Urinary bladder (tissue), 4 donors: ENCODE measurements at places on chromosomes 4 and X. TPM values are rescaled to one million over a fixed set of nuclear protein-coding genes. Genes with fewer than 3 reads are reported as not detected.
A peak's percentile ranks its signal among the peaks of the same experiment; 100 is the strongest.

- no peak for DNase-seq
Observed at GRCh38 chrX:68438575-68438974, 5.3 kb upstream of the OPHN1 start.

DNA sequence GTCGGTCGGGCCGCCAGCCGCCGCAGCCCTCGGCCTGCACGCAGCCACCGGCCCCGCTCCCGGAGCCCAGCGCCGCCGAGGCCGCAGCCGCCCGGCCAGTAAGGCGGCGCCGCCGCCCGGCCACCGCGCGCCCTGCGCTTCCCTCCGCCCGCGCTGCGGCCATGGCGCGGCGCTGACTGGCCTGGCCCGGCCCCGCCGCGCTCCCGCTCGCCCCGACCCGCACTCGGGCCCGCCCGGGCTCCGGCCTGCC is 213 bp downstream of the NFKB1 start:
- no peak for DNase-seq

DNA sequence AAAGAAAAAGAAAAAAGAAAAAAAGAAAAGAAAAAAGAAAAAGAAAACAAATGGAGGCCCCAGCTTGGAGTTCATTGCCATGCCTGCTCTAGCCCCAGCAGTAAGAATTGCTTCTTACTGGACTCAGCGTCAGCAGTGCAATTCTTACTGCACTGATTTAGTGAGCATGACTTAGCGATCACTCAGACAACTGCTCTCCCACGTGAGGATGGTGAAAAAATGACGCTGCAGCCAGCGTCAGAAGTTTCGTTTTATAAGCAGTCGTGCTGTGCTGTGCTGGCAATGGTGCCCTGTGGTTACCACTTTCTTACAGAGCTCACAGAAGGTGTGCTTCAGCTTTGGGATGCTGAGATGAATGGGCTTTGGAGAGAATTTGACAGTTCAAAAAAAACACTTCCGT is 68.3 kb upstream of the DDX3X start:
- no peak for DNase-seq

- no peak for DNase-seq
Observed at GRCh38 chr4:164529486-164529885, 224.4 kb upstream of the SMIM31 start.

ANXA3 gene
- 29.1 TPM for total RNA-seq

GRCh38 chrX:10193587-10193986 is 36.8 kb downstream of the CLCN4 start:
- no peak for DNase-seq

IL9R gene
- total RNA-seq = 0.63 TPM

DNA sequence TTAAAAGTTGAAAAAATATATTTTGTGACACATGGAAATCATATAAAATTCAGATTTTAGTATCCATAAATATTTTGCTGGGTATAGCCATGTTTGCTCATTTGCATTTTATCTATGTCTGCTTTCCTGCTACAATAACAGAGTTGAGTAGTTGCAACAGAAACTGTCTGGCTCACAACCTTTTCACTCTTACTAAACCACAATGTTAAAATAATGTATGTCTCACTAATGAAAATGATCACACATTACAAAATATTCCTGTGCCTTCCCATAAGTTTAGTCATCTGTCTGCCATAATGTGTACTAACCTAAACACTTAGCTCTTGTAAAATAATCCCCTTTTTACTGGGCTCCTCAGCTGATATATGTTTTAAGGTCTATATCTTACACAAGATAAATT is 174.0 kb upstream of the PRPS2 start:
- DNase-seq = no peak

- no peak for DNase-seq
Observed at GRCh38 chrX:626745-627509, 3.7 kb upstream of the SHOX start.

GRCh38 chr4:44150091-44150576 is 298.5 kb downstream of the KCTD8 start:
- DNase-seq = no peak

GPR101 gene
- total RNA-seq = not detected

DNA sequence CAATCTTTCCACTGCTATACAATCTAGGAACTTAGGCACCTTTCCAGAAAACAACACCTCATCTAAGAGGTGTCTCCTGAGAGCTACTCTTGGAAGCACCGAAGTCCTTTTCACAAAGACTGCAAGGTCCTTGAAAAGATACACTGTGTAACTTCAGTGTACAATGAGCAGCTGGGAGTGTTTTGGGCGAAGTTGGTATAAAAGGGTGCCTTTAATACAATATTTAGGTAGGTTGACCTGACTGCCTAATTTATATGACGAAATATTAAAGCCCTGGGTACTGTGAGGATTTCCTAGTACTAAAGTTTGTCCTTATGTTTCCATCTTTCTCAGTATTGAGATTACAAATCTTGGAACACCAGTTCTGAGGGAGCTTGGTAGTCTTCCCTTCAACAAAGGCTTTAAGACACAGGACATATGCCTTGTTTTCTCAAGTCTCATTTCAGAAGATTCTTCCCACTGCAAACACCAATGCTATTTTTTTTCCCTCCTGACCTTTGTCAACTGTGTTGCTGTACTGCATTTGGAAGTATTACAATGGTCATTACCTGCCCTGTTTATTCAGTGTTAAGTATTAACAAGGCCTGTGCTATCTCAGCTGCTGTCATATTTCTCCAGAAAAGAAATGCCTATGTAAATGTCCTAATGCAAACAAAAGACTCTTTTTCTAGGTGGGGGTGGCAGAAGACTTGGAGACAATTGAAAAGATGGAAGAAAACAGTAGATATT is 134.2 kb downstream of the MAML3 start:
- no peak for DNase-seq

DNA sequence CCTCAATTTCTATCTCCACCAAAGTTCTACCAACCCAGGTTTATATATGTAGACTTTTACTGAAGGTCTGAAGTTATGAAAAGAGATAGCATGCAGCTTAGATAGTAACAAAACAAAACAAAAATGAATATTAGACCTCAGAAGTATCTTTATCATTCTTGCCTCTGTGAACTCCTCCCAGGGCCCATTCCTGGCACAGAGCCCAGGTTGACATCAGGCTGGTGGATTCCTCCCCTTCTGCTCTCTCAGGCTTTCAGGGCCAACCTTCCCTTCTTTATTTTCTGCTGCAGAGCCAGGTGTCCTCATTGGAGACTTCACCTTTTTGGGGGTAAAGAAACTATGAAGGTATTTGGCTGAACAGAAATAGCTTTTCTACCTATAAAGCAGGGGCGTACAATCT is 112.8 kb upstream of the PITX2 start:
- DNase-seq = no peak

- DNase-seq = peak; percentile 17
Observed at GRCh38 chr4:185383451-185383850, 12.3 kb downstream of the LRP2BP start.

GRCh38 chrX:150525061-150525919 is 43.1 kb upstream of the MTM1 start:
- no peak for DNase-seq

DNA sequence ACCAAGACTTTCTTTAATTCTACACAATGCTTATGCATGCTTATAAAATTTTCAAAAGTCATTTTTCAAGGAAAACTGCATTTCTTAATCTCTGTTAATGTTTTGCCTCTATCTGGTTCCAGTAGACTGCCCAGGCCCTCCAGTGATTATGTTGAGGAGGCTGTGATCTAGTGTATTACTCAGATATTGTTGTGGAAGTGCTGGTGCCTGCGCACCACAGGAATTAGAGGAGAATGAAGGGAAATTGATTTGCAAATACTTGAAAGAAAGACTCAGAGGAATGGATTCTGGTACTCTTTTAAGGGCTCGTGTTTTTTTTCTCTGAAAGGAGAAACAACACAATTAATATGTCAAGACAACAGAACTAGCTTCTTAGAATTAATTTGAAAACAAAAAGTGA is 1015.1 kb downstream of the RPA4 start:
- DNase-seq = no peak

IL1RAPL1 gene
- 21.3 TPM for total RNA-seq

USP17L24 gene
- total RNA-seq = not detected

GRCh38 chrX:82087699-82088098 is 885.8 kb downstream of the SH3BGRL start:
- no peak for DNase-seq

DNA sequence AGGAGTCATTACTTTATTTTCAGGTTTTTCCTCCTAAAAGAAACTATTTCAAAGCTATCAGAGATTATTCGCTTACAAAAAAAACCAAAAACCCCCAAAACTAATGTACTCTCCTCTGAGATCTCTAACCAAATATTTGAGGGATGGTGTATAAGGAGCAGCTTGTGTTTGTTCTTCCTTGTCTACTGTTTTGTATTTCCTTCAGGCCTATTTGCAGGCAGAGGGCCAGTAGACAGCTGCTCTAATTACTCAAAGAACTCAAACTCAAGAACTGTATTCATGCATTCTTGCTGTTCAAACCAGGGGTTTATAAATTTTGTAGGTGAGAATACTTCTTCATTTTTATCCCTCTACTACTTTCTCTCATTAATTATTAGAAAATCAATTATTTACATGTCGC is 51.3 kb downstream of the SH3RF1 start:
- DNase-seq = no peak

DNA sequence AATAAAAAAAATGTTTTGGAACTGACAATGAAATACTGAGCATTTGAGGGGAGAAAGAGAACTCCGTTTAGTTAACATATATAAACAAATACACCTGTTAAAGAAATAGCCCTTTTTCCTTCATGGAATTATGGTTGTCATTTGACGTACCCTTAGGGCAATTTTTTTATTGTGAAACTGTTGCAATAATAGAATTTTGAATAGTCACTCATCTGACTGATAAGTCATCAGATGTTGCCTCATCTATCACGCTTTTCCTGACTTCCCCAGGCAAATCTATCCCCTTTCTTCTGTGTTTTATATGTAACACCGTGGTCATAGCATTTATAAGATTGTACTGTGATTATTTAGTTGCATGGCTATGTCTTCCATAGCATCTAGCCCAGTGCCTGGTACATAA is 69.0 kb upstream of the HDAC8 start:
- DNase-seq = no peak

DNA sequence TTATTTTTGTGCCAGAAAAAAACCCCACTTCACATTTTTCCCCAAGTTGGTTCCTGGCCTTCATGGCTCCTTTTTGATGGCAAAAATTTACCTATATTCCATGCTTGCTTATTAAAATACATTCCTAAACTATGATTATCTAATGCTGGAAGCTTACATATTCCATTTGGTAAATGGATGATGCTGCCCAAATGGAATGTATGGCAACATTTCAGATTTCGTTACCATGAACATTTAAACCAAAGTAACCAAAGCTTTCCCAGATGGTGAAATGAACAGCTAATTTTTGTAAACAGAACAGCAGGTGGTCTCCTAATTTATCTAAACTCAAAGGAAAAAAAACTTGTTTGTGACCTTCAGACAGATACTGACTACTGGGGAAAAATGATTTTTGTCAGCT is 110.8 kb upstream of the TEX13A start:
- no peak for DNase-seq

RHOXF1 gene
- total RNA-seq = not detected

DAPP1 gene
- total RNA-seq = 19.6 TPM

- DNase-seq = no peak
Observed at GRCh38 chr4:156685308-156685707, 286.3 kb downstream of the PDGFC start.

DNA sequence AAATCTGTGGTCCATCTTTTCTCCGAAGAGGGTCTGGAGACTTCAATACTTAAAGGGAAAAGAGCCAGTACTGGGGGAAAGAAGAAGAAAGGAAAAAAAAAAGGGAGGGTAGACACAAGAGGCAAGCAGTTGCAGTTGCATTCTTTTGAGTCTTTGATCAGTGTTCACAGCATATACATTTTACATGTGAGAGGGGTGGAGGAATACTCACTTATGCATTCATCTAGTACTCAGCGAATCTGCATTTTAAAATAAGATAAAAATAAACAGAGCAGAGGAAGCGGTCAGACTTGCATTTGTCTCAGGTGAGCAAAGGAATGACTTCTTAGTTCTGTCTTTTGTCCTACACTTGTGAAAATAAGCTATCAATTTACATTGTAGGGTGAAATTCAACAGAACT is 275.6 kb downstream of the SLC7A11 start:
- DNase-seq = no peak

DNA sequence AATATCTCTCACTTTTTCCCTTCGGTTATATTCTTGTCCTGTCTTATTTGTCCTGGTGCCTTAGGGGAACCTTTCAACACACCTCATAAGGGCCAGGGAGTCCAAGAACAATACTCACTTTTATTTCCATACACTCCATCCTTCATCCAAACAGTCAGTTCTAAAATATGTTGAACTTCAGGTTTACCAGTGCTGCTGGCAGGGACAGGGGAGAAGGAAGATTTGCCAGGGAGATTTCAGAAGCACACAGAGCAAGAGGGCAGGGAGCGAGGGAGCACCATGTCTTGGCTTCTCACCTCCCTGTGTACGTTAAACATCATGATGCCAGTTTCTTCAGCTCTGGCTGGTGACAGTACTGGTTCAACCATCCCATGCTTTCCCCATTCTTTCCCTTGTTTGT is 631.1 kb upstream of the FAT1 start:
- no peak for DNase-seq

- no peak for DNase-seq
Observed at GRCh38 chrX:19121898-19122640, at the start of gene ADGRG2. Gene ADGRG2 (minus strand): TSS chrX:19122468. CDS start chrX:19068834, 53,634 bp downstream.

DNA sequence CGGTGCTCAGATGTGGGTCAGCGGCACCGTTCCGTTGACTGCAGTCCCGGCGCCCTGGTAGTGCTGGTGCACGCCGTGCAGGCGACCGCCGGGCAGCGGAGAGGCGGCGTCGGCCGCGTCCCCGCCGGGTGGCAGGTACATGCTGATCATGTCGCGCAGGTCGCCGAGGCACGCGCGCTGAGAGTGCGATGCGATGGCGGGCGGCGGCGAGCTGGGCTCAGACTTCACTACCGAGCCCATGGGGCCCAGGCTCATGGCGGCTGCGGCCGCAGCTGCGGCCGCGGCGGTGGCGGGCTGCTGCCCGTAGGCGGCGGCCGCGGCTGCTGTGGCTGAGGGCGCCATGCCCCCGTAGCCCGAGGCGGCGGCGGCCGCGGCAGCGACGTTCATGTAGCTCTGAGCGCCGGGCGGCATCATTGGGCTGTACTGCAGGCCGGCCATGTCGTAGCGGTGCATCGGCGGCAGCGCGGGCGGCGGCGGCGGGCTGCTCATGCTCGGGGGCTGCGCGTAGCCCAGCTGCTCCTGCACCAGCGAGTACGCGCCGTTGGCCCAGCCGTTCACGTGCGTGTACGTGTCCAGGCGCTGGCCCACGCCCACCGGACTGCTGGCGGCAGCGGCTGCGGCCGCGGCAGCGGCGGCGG is 1.0 kb downstream of the SOX3 start:
- no peak for DNase-seq

OTUD6A gene
- not detected for total RNA-seq

- no peak for DNase-seq
Observed at GRCh38 chrX:39260965-39261364, 459.7 kb downstream of the MID1IP1 start.

DNA sequence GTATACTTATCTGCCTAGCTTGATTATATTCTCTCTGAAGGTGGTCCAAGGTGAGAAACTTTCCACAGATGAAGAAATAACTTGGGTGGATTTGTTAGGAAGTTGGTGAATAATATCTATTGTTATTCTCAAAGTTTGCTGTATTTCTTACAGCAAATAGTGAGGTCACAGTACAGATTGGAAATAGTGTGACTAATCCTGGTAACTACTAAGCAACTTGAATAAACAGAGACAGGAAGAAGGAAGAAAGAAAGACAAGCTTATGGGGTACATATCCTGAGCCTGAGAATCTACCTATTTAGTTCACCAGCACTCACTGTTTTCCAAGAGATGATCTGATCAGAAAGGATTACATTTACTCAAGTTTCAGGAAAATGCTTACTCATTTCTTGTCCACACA is 1416.1 kb downstream of the RPA4 start:
- DNase-seq = no peak

GRCh38 chrX:41946989-41947612 is 23.7 kb upstream of the CASK start:
- DNase-seq = no peak

LETM1 gene
- total RNA-seq = 19.0 TPM
